ENCODE measurements at places on chromosomes 13 and 19.

GRCh38 chr13:43567608-43568007 lies 219.2 kb downstream of the ENOX1 start:
- no peak for DNase-seq

- DNase-seq, result no peak
Observed at GRCh38 chr19:17314007-17314593, 4.7 kb downstream of the DDA1 start.

GRCh38 chr13:48790199-48790598 lies 136.5 kb downstream of the CYSLTR2 start:
- DNase-seq, result no peak

DNA sequence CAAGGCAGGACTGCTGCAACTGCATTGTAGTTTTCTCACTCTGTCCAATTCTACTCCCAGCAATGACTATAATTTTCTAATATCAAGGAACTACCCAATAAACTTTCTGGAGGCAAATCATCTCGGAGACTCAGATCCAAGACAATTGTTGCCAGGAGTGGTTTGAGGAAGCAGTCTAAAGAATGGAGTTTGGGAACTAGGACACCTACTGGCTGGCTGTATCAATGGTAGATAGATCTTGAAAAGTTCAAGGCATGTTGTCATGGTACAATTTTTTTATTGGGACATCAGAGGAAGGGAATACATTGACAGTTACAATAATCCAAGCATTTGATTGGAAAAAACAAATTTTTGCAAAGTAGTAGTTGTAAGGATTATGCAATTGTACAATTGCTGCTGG lies 648.3 kb upstream of the SLITRK6 start:
- DNase-seq, result no peak

DNA sequence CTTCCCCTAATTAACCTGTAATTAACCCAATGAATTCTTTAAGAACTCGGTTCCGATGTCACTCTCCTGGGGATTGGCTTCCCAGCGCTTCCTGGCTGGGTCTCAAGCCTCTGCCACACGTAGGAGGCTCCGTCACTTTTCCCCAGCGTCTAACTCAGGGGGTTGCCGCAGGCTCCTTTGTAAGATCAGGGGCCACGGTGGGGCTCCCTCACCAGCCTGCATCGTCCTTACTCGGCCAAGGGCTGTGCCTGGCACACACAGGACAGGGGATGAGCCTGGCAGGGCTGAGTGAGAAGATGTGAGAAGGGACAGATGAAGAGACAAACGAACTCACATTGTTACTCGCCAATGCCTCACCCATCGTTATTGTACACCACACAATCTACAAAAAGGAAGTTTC lies 20.9 kb upstream of the ATP11A start:
- no peak for DNase-seq

Data from activated CD4-positive, CD25-positive, alpha-beta regulatory T cell (primary cell).